ENCODE measurements at places on chromosomes 2 and 18.
A peak's percentile ranks its signal among the peaks of the same experiment; 100 is the strongest.

DNA sequence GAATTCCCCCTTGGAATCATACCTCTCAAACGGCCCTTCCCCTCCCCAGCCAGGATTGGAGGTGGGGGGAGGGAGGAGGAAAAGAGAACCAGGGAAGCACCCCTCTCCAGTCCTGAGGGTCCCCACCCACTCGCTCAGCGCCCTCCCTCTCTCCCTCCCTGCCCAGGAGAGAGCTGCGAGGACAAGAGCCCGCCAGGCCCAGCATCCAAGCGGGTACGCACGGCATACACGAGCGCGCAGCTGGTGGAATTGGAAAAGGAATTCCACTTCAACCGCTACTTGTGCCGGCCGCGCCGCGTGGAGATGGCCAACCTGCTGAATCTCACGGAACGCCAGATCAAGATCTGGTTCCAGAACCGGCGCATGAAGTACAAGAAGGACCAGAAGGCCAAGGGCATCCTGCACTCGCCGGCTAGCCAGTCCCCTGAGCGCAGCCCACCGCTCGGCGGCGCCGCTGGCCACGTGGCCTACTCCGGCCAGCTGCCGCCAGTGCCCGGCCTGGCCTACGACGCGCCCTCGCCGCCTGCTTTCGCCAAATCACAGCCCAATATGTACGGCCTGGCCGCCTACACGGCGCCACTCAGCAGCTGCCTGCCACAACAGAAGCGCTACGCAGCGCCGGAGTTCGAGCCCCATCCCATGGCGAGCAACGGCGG, 14.4 kb downstream of the HOXD3 start:
- no peak for DNase-seq

DNA sequence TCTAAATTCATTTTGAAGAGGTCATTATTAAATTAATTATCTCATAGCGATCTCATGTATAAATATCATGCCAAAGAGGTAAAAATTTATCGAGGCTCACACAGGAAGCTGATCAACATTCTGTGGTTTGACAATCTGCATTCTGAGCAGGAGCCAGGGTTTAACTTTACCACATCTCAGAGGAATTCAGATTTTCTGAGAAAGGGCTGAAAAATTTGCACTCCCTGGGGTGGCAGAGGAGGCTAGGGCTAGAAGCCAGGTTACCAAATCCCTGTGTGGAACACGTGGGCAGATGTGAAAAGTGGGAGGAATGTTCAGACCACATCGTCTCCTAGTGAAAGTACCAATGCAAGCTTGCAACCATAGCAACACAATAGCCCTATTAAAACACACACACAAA, 63.5 kb upstream of the CTLA4 start:
- DNase-seq = peak; percentile 13

DNA sequence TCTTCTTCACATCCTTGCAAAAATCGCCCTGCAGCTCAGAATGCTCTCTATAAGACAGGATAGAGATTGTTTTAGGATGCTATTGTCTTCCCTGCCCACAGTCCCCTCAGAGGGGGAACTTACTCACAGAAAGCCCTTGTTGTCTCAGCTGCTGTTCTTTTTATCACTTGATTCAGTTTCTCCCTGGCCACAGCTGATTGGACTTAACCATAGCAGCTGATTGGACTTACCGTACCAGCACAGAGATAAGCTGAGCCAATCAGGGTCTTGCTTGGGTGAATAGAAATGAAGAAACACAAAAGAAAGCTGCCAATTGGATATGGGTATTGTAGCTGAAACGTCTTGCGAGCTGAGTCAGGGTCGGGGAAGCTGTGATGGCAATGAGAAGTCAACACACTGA, 194.2 kb upstream of the MEX3C start:
- no peak for DNase-seq

DNA sequence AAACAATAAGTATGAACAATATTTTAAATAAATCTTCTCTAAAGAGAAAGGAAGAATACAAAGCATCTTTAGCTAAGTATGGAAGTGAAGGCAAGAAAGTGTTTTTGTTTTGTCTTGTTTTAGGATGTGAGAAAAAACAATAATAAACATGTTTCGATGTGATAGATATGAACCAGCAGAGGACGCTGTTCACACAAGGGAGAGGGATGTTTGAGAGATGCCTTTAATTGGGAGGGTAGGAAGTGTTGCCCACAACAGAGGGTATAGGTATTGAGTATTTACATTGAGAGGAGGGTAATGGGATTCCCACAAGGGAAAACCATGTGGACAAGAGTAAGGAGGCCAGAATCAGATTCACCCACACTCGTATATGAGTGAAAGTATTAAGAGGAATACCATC, 55.1 kb downstream of the CDH19 start:
- DNase-seq = no peak

DNA sequence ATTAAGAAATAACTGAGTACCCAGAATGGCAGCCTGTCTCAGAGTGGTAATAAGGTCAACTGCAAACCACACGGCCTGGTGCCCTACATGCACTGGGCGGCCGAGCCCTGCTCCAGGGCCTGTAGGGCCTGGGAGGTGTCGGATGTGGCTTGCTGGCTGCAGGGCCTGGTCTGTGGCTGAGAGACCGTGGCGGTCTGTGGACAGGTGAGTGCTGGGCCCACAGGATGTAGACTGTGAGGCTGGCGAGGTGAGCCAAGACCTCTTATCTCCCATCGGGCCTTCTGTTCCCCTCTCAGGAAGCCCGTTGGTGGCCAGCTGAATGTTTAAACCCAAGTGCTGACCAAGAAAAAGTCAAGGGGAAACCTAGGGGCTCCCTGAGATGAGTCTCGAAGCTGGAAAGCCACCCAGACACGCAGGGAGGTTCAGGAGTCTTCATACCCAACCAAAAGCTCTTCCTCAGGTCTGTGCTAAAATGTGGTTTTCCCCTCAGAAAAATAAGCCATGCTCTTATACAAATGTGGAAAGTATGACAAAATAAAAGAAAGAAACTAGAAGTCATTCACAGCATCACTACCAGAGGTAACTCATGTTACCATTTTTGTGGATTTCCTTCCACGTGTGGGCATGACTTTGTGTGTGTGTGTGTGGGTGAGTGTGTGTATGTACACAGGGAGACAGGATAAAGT, 47.7 kb upstream of the CTDP1 start:
- no peak for DNase-seq

- DNase-seq = no peak
Measured at GRCh38 chr2:217656316-217656715, 346.5 kb downstream of the TNS1 start.

DNA sequence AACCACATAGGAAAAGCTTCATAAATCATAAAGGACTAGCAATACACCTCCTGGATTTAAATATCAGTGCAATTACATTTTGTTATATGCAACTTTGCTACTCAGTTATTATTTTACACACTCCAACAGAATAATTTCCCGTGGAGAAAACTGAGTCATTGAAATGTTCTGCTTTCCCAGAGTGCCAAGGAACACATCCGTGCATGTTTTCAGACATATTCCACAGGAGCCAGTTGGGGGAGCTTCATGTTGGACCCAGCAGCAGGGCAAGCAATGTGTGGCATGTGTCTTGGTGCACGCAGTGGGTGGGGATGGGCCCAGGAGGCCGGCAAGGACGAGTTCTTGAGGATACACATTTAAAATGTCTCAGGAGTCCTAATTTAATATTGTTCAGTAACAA, 14.4 kb upstream of the SMIM21 start:
- no peak for DNase-seq

- no peak for DNase-seq
Measured at GRCh38 chr2:230946429-230947234, 21.6 kb upstream of the GPR55 start.

DNA sequence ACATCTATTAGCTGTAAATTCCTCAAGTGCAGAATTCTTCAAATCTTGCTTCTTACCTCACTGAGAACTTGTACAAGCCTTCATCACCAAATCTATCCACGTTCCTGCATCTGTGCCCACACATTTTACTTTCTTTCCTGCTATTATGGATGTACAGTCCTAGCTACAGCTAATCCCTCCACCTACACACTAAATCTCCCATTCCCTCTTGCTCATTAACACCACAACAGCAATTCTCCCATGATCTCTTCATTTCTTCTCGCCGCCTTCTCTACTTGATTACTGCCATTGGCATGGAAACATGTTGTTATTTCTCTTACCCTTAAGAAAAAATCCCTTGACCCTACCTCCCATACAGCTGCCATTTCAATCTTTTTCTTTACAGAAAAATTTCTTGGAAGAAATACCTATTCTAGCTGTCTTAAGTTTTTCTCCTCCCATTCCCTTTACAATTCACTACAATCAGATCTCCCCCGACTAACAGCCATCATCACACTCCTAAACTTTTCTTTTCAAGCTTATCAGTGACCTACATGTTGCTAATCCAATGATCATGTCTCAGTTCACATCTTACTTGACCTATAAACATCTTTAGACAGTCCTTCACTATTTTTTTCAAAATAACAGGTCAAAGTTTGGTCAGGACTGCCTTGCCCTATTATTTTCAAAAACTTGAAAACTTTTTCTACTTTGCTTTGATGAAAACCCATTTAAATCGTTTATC, 41.0 kb downstream of the ROCK2 start:
- no peak for DNase-seq

DNA sequence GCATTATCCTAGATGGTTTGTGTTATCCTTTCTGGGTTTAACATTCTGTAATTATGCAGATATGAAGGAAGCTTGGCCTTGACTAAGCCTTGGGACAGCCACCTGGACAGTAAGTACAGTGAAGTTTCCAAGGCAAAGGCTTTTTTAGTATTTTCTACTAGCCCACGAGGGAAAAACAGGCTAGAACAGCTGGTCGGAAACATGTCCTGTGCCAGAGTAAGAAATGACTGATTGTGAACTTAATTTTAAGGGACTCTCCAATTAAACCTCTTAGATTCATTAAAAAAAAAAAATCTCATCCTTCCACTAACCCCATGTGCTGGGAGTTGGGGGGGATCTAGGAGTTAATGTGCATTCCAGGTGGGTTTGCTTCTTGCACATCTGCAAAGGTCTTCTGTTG, 720.8 kb downstream of the SLC4A3 start:
- no peak for DNase-seq

DNA sequence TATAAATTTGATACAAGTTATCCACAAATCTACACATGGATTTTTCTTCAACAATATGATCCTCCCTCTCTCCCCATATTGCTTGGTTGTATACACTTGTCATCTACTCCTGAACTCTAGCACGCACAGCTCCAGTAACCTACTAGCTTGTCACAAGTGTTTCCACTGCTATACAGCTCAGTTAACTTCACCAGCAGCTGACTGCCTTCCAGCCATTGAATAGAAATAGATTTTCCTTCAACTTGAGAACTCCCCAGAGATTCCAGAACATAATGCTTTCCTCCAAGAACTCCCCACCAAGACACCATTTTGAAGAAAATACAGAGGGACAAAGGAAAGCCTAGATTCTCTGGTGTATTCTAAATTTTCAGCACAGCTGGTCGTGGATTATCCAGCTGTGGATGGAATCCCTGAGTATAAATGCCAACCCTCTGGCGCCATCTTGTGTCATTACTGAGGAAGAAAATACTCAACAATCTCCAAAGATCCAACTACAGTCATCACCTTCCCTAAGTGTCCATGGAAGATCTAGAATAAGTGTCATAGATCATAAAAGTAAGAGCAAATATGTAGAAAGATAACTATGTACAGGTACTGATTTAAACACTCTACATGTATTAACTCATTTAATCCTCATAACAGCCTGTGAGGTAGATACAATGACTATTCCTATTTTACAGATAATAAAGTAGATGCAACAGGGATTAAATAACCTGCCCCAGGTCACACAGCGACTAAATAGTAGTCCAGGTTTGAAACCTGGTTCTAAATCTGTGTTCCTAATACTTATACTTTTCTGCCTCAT, 156.7 kb downstream of the ARHGAP28 start:
- DNase-seq = no peak

GRCh38 chr2:239124152-239124899, 276.4 kb downstream of the TWIST2 start:
- DNase-seq = no peak

- no peak for DNase-seq
Measured at GRCh38 chr2:39377226-39377939, 59.7 kb downstream of the MAP4K3 start.

GRCh38 chr2:62653582-62654422, 51.7 kb upstream of the EHBP1 start:
- no peak for DNase-seq

- peak; percentile 54 for DNase-seq
Measured at GRCh38 chr2:105744091-105744908, 412 bp upstream of the NCK2 start.

DNA sequence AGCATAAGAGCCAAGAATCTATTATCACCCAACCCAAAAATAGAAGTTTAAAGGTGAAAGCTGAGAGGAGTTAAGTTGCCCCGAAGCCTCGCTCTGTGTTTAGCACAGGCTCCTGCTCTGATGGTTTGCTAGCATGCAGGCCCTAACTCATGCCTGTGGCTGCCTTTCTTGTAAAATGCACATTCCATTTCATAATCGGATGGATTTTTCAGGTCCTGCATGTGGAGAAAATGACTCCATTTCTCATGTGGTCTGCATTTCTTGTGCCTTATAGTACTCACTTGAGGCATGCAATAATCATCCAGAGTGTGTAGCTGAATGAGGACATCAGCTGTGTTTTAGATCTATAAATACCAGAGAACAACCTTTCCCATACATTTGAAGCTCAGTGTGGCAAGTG, 381.8 kb downstream of the CPS1 start:
- DNase-seq = no peak

GRCh38 chr2:216031960-216032689, 18.8 kb upstream of the MREG start:
- DNase-seq = no peak

DNA sequence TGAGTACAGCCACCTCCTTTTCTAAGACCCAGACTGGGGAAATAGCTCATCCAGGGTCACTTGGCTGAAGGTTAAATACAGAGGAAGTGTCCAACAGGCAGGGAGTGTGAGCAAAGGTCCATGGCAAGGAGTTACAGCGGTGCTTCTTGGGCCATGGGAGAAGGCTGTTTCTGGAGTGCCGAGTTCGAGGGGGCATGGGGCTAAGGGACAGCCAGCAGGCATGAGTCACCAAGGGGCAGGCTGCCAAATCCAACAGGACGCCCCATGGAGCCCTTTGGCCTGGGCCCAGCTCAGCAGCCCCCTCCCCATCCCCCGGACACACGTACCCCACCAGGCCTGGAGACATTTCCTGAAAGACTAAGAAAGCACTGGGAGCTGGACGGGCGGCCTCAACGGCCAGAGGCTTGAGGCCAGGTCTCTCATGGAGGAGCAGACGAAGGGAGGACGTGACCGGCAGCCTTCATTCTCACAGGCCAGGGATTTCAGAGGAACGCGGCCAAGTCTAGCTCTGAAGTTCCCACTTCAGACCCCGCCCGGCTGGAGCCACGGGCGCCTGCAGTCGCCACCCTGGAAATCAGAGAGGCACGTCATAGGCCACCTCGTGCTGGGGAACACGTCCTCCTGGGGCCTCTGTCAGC, 160.4 kb downstream of the SMAD7 start:
- DNase-seq = no peak

DNA sequence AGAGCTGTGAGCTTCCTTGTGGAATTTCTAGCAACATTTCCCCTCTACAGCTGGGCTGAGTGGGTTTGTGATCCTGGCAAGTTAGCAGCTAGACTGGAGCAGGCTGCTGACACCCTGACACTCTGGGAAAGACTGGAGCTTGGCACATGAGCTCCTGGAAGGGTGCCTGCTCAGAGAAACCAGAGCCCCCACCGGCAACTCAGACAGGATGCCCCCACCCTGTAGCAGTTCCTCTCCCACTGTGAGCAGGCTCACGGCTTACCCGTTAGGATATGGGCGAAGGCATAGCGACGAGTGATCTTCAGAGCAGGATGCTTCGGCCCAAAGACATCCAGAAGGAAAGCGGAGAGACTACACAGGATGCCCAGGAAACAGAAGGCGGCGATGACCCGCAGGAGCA, 11.2 kb downstream of the TMEM127 start:
- no peak for DNase-seq

Data from activated effector memory CD4-positive, alpha-beta T cell treated with Interleukin-2 at 50 U/mL for 16 hours (primary cell).